ENCODE measurements at places on chromosomes 7 and 10. TPM values are rescaled to one million over a fixed set of nuclear protein-coding genes. Genes with fewer than 3 reads are reported as not detected.

The NACAD gene
- total RNA-seq: 21.6 TPM

DNA sequence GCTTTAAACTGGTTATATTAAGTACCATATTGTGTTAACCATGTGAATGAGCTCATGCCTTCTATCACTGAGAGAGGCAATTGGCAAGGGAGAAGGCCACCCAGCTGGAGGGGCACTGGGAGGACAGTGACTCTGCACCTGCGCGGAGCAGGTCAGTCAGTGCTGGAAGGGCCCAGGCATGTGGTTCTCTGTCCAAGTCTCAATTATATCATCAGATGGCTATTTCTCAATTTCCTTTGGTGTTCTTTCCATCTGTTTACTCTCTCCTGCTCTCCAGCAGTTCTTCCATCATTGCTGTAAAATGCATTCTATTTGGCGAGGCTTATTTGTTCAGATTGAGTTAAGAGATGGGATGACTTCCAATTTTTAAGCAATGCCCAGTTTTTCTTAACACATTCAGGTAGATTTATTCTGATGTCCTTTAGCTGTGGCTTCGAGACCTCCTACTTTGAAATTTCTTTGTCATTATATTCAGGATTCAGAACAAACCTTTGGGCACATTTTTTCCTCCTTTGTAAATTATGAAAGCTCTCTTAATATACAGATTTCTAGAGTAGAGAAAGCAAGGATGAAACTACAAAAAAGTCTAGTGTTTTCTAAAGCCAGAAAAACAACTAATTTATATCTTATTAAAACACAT is 159.3 kb downstream of the BMPER start:
- peaks cover 6% of the 10 kb centered on the region for H3K4me1 ChIP-seq
- H3K27ac ChIP-seq: no peak overlapping the region
- H3K27me3 ChIP-seq: no peaks in the 10 kb centered on the region
- peak; percentile 60 for DNase-seq
- no peaks in the 10 kb centered on the region for H3K36me3 ChIP-seq

The PHKG1 gene
- not detected for total RNA-seq

GRCh38 chr10:82071231-82071630 is 196.2 kb downstream of the NRG3 start:
- no peak for DNase-seq
- H3K4me1 ChIP-seq: no peaks in the 10 kb centered on the region
- H3K27me3 ChIP-seq: no peaks in the 10 kb centered on the region
- H3K36me3 ChIP-seq: no peaks in the 10 kb centered on the region

- H3K4me3 ChIP-seq: no peak overlapping the region
- no peaks in the 10 kb centered on the region for H3K27me3 ChIP-seq
- DNase-seq: no peak
- H3K4me1 ChIP-seq: no peaks in the 10 kb centered on the region
- no peak overlapping the region for H3K27ac ChIP-seq
Measured at GRCh38 chr10:15997313-15997712, 137.0 kb upstream of the MINDY3 start.

DNA sequence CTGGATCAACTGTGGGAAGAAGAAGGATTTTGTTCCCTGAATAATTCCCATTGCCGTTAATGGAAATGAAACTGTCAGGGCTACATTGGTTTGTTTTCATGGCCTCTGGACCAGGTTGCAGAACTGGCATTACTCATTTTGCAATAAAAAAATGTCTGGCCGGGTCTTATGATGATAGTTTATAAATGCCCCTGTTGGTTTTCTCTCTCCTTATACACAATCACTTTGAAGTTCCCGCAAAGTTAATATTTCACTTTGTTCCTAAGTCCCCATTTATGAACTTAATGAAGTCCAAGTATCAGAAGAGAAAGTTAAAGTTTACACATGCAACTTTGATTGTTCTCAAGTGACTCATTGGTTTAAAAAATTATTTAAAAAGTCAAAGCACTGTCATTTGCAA is 150.7 kb upstream of the PRR15 start:
- no peak overlapping the region for H3K4me3 ChIP-seq
- DNase-seq: no peak
- no peaks in the 10 kb centered on the region for H3K4me1 ChIP-seq
- H3K27me3 ChIP-seq: peaks cover 3% of the 10 kb centered on the region
- H3K27ac ChIP-seq: no peak overlapping the region

DNA sequence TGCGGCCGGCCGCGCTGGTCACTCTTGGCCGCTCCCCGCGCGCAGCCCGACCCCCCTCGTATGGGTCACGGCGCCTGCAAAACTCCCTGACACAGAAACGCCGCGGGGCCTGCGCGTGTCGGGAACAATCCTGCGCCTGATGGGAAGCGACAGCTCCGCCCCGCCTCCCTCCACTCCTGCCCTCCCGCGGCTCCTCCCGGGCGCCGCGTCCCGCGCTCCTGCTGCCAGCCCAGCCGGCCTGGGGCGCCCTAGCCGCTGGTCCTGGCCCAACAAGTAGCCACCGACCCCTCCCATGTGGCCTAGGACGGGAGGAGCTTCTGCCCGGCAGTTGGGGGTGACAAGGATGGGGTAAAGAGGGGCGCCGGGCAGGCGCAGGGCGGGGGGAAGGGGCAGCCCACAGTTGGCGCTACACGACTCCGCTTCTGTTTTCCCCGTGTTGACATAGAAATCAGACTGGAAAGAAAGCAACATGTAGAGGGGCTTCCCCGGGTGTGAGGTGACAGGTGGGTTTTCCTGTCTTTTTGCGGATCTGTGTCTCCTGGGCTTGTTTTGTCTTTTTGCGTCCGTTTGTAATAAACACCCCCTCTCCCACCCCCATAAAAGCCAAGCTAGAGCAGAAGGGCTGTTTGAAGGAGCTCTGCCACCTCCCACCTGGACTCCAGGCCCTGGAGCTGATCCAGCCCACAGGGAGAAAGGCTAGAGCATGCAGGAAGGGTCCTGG is 35.1 kb upstream of the PAX2 start:
- no peaks in the 10 kb centered on the region for H3K36me3 ChIP-seq
- no peak for DNase-seq
- H3K4me3 ChIP-seq: no peak overlapping the region
